ENCODE measurements at places on chromosomes 3 and 15.

GRCh38 chr3:33578325-33579177 lies 138.3 kb upstream of the UBP1 start:
- H3K4me3 ChIP-seq: no peak overlapping the region
- H3K36me3 ChIP-seq: peaks cover 10% of the 10 kb centered on the region
- peaks cover 16% of the 10 kb centered on the region for H3K4me1 ChIP-seq
- H3K27ac ChIP-seq: peak overlapping the region; percentile 61
- H3K27me3 ChIP-seq: no peaks in the 10 kb centered on the region

DNA sequence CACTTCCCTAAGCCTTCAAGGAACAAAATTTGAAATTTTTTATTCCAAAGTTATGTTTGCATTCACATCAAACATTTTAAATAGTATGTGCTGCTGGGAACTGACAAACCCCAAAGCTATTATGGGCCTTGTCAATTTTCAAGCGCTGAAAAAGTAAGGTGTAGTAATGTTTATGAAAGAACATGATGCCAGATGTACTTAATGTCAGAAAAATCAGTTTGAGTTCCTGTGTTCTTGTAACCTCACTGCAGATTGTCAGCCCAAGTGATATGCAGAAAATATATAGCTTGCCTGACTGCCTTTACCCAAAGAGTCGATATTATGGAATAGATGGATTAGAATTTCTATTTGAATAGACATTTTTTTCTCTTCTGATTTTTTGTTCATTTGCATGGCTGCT lies 20.8 kb upstream of the DIPK2A start:
- no peaks in the 10 kb centered on the region for H3K36me3 ChIP-seq
- no peak overlapping the region for H3K27ac ChIP-seq
- no peak overlapping the region for H3K4me3 ChIP-seq
- H3K4me1 ChIP-seq: no peaks in the 10 kb centered on the region

DNA sequence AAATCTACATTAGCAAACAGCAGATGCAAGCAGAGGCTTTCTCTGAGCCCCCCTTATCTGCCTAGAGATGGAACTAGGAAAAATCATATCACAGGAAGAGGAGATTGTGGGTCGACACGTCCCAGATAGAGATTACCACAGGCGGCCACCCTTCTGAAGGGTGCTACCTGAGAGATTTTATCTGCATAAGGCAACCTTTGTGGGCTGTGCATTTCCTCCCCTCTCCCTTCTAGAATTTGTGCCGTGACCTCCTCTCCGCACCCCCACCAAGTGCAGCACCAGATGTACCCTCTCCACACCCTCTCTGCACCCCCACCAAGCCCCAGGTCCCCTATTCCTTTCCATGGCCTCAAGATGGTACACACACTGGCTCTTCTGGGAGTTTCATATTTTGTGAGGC lies 27.4 kb downstream of the METTL6 start:
- no peak for DNase-seq
- no peak overlapping the region for H3K27ac ChIP-seq
- no peak overlapping the region for H3K4me3 ChIP-seq
- H3K36me3 ChIP-seq: peaks cover 3% of the 10 kb centered on the region
- H3K4me1 ChIP-seq: no peaks in the 10 kb centered on the region

DNA sequence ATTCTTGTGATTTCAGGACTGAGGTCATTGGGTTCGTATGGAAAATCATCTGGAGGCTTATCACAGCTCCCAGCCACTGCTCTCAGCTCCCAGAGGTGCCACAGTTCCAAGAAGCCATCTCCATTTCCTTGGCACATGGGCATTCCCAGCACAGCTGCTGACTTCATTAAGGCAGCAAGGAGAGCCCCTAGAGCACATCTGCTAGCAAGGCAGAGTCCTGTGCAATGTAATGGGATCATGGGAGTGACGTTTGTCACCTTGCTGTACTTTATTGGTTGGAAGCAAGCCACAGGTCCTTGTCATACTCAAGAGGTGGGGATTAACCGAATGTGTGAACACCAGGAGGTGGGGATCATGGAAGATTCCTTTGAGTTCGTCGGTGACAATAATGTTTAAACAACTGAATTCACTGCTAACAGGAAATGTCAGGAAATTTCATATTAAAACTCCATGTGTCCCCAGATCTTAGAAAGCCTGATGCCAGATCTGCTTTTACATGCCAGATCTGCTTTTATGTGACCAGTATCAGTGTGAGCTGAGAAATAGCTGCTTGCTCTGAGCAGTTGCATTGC lies 148.8 kb downstream of the GABRG3 start:
- no peak for DNase-seq
- H3K4me1 ChIP-seq: peaks cover 25% of the 10 kb centered on the region
- H3K27me3 ChIP-seq: no peaks in the 10 kb centered on the region
- peaks cover 2% of the 10 kb centered on the region for H3K36me3 ChIP-seq
- no peak overlapping the region for H3K27ac ChIP-seq

GRCh38 chr15:55992769-55993110 lies 672 bp downstream of the NEDD4 start:
- H3K27me3 ChIP-seq: no peaks in the 10 kb centered on the region
- H3K27ac ChIP-seq: peak overlapping the region; percentile 95
- no peak for DNase-seq

GRCh38 chr3:132622148-132622547 lies 25.1 kb downstream of the ACKR4 start:
- H3K27me3 ChIP-seq: no peaks in the 10 kb centered on the region
- H3K4me3 ChIP-seq: no peak overlapping the region
- no peaks in the 10 kb centered on the region for H3K4me1 ChIP-seq

DNA sequence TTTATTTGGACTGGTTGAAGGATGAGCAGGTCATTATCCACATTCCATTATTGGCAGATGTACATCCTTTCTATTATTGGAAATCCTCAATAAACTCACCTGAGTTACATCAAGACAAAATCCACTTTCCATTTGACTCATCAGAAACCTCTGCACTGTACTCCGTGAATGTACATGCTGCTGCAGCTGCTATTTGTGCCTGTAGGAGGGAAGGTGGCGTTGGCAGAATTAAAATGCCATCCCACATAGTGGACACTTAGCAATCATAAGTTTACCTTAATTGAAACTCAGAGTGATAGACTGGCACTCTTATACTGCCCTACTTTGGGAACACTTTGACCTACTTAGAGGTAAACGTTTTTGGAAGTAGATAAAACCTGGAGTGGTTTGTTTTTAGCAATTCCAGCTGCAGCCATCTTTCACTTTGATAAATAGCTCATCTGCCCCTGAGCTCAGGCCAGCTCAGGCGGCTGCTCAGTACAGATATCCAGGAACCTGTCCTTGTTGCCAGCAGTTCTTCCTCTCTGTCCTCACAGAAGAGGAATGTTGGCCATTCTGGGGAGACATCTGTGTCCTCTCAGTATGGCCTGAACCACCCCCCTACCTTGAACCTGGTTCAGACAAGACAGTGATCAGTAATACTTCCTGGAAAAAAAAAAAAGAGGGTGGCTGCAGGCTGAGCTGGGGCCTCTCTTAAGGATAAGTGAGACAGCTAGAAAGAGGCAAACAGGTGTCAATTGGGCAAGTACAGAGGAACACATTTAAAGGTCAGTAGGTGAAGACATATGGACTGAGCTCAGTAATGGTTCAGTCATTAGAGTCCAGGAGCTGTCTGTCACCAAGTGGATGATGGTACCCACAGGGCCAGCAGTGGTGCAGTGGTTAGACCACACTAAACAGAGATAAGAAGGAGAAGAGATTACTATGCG lies 153.4 kb upstream of the UMPS start:
- DNase-seq: no peak
- H3K27me3 ChIP-seq: no peaks in the 10 kb centered on the region
- H3K4me1 ChIP-seq: peaks cover 20% of the 10 kb centered on the region
- H3K36me3 ChIP-seq: no peaks in the 10 kb centered on the region

- H3K4me1 ChIP-seq: no peaks in the 10 kb centered on the region
- no peak for DNase-seq
- no peaks in the 10 kb centered on the region for H3K36me3 ChIP-seq
- H3K4me3 ChIP-seq: no peak overlapping the region
- H3K27ac ChIP-seq: no peak overlapping the region
- no peaks in the 10 kb centered on the region for H3K27me3 ChIP-seq
Observed at GRCh38 chr15:52326756-52327155, 31.2 kb upstream of the MYO5C start.

- peaks cover 6% of the 10 kb centered on the region for H3K27me3 ChIP-seq
- H3K27ac ChIP-seq: no peak overlapping the region
- no peaks in the 10 kb centered on the region for H3K36me3 ChIP-seq
- no peak overlapping the region for H3K4me3 ChIP-seq
- no peak for DNase-seq
Observed at GRCh38 chr3:182400838-182401237, 392.5 kb upstream of the ATP11B start.

DNA sequence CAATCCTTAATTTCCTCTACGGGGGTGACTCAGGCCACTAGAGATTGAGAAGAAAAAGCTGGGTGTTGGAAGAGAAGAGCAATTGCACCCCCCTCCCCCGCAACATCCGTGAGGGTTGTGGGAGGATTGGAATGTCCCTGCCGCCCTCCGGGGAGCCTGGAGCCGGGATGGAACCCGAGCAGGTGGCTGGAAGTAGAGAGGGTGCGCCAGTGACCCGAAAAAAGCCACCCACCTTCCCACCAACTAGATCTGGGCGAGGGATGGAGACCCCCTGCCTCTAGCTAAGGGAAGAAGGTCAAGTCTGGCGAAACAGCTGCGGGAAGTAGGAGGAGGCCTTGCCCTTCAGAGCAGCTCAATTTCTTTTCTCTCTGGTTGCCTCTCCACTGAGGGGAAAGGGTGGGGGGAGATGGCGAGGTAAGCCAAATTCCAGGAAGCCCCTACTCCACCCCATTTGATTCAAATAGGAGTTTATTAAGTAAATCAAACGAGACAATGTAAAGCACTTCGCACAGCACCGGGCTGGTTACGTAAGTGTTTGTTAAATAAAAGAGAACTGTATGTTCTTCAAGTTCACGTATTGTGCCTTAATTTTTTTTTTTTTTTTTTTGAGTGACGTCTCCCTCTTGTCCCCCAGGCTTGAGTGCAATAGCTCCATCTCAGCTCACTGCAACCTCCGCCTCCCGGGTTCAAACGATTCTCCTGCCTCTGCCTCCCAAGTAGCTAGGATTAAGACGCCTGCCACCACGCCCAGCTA lies 1.1 kb upstream of the WWTR1 start:
- H3K36me3 ChIP-seq: peaks cover 9% of the 10 kb centered on the region
- DNase-seq: peak; percentile 48
- peak overlapping the region; percentile 100 for H3K27ac ChIP-seq
- peaks cover 52% of the 10 kb centered on the region for H3K4me1 ChIP-seq
- peak overlapping the region; percentile 92 for H3K4me3 ChIP-seq

DNA sequence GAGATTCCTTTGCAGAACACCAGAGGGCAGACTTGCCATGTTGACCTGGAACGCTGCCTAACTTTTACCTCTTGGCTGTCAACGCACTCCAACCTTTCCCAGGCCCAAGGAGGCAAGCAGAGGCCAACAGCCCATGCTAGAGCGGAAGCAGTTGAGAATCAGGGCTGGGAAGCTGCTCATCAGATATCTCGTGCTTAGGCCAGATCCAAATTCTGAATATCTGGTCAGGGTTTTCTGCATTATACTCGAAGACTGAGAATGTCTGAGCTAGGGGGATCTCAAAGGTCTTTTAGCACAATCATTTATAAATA lies 2.5 kb downstream of the XIRP1 start:
- H3K27ac ChIP-seq: no peak overlapping the region
- no peaks in the 10 kb centered on the region for H3K27me3 ChIP-seq
- no peak for DNase-seq
- H3K4me3 ChIP-seq: no peak overlapping the region
- H3K36me3 ChIP-seq: no peaks in the 10 kb centered on the region

GRCh38 chr15:88710027-88710715 lies 71.4 kb downstream of the ISG20 start:
- H3K4me1 ChIP-seq: no peaks in the 10 kb centered on the region
- no peak for DNase-seq
- H3K27me3 ChIP-seq: peaks cover 88% of the 10 kb centered on the region
- no peak overlapping the region for H3K27ac ChIP-seq

DNA sequence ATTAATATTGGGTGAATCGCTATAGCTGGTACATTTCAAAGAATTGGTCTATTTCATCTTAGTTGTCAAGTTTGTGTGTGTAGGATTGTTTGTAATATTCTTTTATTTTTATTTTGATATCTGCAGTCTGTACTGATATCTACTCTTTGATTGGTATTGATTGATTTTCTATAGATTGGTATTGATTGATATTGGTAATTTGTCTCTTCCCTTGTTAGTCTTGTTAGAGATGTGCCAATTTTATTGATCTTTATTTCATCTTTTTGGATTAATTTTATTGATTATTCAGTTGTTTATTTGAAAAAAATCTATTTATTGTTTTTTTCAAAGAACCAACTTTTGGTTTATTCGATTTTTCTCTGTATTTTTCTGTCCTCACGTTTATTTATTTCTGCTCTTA lies 61.4 kb downstream of the TM2D3 start:
- no peaks in the 10 kb centered on the region for H3K36me3 ChIP-seq
- DNase-seq: no peak

DNA sequence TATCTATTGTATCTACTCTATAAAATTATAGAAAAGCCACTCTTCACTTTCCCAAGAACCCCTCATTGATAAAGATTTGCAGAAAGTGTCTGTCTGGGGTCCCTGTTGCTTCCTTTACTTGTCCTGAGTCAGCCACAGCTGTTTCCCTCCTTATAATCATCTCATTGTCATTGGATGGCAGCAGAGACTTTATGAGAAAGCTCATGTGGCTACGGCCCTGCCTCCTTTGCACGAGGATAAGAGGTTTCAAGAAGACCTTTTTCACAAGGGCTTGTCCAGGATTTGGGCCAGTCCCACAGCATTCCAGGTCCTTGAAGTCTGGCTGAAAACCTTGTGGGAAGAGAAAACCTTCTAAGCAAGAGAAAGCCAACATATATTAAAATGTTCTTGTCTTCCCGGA lies 41.9 kb upstream of the THBS1 start:
- H3K4me1 ChIP-seq: peaks cover 3% of the 10 kb centered on the region
- DNase-seq: no peak
- H3K4me3 ChIP-seq: no peak overlapping the region
- no peaks in the 10 kb centered on the region for H3K27me3 ChIP-seq
- no peak overlapping the region for H3K27ac ChIP-seq

GRCh38 chr15:42667855-42668254 lies 69.1 kb downstream of the CDAN1 start:
- no peak for DNase-seq
- no peak overlapping the region for H3K27ac ChIP-seq
- no peak overlapping the region for H3K4me3 ChIP-seq
- H3K4me1 ChIP-seq: peaks cover 24% of the 10 kb centered on the region
- peaks cover 2% of the 10 kb centered on the region for H3K36me3 ChIP-seq
- H3K27me3 ChIP-seq: no peaks in the 10 kb centered on the region
